ENCODE measurements at places on chromosomes 6 and 20.

GRCh38 chr20:41213150-41213820 lies 75.9 kb downstream of the PLCG1 start:
- no peak for ATAC-seq

- ATAC-seq, result peak; percentile 94
These were observed 35.3 kb upstream of the CCND3 start for GRCh38 chr6:41976794-41977484.

GRCh38 chr6:28368522-28368921 lies 18.8 kb downstream of the ZKSCAN3 start:
- ATAC-seq, result peak; percentile 33

GRCh38 chr6:56637640-56638039 lies 5.0 kb downstream of the DST start:
- ATAC-seq, result no peak

DNA sequence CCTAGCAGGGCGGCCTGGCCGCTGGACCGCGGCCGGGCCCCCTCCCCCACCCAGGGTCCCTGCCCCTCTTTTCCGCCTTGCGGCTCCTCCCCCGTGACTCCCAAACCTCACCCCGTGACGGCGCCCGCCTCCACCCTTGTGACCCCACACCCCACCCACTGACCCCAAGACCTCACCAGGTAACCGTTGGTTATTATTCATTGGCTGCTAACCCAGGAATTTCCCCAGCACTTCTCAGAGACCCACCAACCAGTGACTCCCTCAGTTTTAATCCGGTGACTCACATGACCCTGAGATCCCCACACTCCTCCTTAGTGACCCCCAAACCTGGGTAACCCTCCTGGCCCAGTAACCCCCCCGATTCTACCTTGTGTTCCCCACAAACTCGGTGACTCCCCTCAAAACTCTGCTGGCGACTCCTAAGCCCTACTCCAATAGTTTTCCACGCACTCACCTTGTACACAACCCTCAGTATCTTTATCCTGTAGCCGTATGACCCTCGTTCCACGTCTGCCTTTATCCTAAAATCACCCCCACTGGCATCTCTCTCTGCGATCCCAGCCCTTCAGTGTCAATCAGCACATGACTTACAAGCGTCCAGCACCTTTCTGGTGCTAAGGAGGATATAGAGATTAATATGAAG lies 534 bp downstream of the ZNF76 start:
- ATAC-seq, result peak; percentile 68

DNA sequence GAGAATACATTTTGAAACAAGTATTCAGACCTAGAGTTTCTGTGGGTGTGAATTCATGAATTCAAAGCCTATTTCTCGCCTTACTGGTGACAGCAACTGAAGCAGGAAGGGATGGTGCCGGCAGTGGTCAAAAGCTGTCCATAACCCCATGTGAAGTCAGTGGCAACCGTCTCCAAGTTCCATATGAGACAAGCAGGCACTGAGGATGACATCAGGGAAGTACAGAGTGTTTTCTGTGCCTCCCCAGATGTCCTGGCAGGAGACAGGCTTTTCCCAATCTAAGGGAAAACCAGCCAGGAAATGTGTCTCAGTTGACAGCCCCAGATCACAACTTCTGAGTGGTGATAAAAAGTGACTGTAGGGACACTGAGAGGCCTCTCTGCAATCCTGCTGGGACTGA lies 66.6 kb downstream of the HIVEP2 start:
- ATAC-seq, result peak; percentile 12
